ENCODE measurements at places on chromosomes 4 and X.

DNA sequence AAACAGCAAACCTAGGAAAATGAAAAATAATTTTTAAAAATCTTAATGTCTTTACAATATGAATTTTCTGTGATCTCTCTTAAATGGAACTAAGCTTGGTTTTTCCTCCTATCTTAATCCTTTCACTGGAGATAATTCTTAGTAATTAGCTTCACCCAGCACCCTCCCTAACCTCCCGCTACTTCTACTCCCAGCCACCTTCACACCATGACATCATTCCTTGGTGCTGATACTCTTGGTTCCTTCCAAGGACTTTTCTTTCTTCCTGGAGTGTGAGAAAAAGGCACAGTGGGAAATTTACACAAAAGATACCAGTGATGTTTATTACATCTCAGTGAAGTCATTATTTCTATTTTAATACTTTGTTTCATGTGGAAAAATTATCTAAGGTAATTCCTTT lies 163.6 kb upstream of the PLAC1 start:
- no peak for DNase-seq

DNA sequence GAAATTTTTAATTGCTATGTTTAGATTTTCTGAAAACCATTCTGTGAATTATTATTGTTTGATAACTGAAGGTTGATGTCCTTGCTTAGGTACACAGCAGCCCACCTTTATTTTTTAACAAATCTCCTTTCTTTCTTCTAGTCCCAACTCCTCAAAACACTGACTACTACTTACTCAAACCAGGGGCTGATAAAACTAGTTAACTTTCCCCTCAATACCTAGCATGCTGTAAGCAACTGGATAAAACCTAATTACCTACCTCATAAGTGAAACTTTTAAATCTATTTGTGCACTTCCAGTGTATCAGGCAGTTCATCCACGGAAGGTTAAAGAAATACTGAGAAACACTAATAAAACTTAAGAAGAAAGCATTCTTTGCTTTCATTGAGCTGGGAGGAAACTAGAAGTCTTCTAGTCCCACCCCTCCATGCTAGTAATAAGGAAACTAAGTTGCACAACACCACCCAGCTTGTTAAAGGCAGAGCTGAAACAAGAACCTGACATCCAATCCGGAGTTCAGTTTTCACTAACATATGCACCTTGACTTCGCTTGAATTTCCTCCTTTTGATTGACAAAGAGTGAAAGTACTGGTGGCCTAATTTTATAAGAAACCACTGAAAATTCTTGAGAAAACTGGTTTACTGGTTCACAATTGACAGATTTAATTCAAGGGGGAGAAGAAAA lies 180.2 kb upstream of the TET2 start:
- DNase-seq: peak; percentile 47

DNA sequence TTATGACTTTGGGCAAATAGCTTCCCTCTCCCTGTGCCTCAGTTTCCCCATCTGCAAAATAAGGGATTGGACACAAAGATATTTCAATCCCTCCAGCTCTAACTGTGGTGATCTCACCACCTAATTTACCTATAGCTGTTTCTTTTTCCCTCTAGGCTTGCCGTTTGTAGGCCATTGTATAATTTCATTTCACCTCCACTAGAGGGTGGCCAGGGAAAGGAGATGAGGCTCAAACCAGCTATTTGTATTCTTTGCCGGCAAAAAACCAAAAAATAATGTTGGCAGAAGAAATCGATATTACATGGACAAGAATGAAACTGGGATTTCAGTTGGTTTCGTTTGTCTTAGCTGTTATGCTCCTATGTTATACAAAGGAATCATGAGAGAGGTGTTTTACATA lies 36.1 kb upstream of the DOCK11 start:
- peak; percentile 74 for DNase-seq

DNA sequence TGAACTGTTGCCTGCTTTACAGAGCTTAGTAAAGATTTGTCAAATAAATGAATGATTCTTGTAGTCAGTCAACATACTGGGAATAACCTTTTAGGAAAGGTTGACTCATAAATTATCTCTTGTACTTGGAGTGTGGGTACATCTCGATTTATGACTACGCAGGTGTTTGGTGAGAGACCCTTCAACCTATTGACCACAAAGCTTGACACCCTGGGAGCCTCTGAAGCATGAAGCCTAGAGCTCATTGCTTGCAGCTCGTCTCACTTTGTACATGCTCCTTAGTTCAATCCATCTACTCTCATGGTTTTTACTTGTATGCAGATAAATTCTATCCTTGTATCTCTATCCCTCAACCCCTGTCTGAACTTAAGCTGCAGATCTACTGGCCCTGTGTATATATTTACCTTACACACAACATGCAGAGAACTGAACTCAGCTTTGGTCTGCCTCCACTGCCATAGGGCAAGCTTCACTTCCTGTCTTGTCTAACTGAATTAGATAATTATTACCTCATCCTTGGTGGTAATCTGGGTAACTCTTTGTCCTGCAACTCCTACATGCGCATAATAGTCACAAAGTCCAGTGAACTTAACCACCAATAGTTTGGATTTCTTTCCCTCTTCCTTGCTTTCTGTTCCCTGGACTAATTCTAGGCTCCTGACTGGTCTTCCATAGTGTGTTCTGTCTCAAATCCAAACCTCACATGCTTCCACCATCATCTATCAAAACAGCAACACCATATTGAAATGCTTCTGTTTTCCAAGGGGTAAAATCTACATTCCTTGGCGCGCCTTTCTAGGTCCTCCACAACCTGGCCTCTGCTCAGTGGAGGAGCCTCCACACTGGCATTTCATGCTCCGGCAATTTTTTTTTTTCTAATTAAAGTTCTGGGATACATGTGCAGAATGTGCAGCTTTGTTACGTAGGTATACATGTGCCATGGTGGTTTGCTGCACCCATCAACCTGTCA lies 32.2 kb upstream of the FAT1 start:
- DNase-seq: no peak

DNA sequence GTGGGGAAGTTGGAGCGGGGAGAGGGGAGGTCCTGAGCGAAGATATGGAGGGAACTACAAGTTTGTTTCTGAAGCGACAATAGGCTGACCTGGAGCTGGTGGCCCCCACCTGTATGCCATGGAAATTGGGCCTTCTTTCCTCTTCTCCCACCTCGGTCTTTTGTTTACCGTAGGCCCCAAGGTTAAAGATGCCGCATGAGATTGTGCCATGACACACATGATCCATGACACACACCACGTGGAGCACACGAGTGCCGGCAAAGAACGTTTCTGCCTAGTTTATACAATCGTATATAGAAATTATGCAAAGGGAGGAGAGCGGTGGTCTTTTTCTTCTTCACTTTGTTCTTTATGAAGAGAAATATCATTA lies 408 bp downstream of the TMEM33 start:
- peak; percentile 45 for DNase-seq

GRCh38 chrX:37578045-37578444 lies 6.6 kb downstream of the LANCL3 start:
- DNase-seq: no peak

- DNase-seq: no peak
Observed at GRCh38 chrX:118315529-118315928, 30.4 kb upstream of the WDR44 start.

DNA sequence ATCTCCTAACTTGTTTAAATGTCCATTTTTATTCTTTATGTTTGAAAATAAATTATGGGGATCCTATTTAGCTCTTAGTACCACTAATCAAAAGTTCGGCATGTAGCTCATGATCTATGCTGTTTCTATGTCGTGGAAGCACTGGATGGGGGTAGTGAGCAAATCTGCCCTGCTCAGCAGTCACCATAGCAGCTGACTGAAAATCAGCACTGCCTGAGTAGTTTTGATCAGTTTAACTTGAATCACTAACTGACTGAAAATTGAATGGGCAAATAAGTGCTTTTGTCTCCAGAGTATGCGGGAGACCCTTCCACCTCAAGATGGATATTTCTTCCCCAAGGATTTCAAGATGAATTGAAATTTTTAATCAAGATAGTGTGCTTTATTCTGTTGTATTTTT lies 27.6 kb downstream of the NUDT6 start:
- DNase-seq: no peak

DNA sequence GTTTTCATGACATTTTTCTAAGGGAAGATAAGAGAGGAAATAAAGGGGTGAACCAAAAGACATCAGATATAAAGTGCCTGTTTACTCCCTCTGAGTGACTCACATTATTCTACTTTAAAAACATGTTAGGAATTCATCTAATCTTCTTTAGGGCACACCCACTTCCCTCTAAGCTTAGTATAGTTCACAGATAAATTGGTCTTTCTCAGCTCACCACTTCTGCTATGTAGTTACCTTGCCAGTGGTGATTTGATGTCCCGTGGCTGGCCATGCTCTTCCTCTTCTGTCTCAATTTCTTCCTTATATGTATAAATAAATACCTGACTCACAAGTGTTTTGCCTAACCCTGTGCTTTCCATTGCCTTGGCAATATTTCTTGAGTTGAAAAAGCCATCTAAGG lies 96.8 kb downstream of the PDLIM5 start:
- DNase-seq: peak; percentile 71

GRCh38 chrX:5638572-5638971 lies 590.1 kb downstream of the NLGN4X start:
- no peak for DNase-seq

GRCh38 chr4:146235654-146236177 lies 21.4 kb downstream of the REELD1 start:
- no peak for DNase-seq

GRCh38 chrX:117995378-117995777 lies 121.2 kb downstream of the KLHL13 start:
- peak; percentile 19 for DNase-seq
